ENCODE measurements at places on chromosomes 7 and 10.

DNA sequence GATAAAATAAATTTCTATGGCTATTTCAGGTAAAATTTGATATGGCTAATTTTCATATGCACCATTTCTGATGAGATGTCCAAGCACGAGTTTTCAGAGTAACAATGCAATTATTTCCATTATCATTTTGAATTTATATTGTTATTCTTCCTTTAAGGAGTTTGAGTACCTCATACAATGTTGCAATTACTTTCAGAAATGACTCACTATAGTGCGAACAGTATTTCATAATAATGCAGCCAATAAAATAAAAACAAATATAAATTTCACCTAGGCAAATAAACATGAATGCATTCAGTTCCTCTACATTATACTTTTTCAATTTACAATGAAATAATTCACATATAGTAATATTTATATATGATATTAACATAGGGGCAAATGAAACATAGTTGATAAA is 78.8 kb upstream of the LRRN3 start:
- H3K27ac ChIP-seq = peak overlapping the region; percentile 94
- H3K27me3 ChIP-seq = no peaks in the 10 kb centered on the region
- DNase-seq = no peak
- peaks cover 58% of the 10 kb centered on the region for H3K4me1 ChIP-seq
- H3K4me3 ChIP-seq = peak overlapping the region; percentile 73

DNA sequence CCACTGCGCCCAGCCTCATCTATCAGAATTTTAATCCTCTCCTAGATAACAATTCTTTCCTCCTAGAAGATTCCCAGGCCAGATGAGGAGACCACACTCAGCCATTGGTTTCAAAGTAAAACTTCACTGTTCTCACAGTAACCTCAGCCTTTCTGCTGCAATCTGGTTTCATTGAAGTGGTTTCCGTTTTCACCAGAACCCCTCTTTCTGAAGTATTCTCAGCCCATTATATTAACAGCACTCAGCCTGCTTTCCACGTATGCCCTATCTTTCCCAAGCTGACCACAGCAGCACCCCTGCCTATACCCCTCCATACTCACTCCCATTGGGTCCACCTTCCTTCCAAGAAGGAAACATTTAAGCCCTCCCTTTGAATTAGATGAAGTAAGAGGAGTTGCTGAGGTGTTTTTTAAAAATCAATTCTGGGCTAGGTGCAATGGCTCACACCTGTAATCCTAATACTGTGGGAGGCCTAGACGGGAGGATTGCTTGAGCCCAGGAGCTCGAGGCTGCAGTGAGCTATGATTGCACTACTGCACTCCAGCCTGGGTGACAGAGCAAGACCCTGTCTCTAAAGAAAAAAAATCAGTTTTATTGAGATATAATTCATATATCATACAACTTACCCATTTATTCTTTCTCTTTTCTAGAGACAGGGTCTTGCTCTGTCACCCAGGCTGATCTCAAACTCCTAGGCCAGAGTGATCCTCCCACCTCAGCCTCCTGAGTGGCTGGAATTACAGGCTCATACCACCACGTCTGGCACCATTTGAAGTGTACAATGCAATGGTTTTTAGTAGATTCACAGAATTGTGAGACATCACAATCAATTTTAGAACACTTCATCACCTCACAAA is 11.3 kb downstream of the PLAU start:
- H3K4me1 ChIP-seq = peaks cover 18% of the 10 kb centered on the region
- H3K27me3 ChIP-seq = peaks cover 75% of the 10 kb centered on the region
- no peak overlapping the region for H3K4me3 ChIP-seq

DNA sequence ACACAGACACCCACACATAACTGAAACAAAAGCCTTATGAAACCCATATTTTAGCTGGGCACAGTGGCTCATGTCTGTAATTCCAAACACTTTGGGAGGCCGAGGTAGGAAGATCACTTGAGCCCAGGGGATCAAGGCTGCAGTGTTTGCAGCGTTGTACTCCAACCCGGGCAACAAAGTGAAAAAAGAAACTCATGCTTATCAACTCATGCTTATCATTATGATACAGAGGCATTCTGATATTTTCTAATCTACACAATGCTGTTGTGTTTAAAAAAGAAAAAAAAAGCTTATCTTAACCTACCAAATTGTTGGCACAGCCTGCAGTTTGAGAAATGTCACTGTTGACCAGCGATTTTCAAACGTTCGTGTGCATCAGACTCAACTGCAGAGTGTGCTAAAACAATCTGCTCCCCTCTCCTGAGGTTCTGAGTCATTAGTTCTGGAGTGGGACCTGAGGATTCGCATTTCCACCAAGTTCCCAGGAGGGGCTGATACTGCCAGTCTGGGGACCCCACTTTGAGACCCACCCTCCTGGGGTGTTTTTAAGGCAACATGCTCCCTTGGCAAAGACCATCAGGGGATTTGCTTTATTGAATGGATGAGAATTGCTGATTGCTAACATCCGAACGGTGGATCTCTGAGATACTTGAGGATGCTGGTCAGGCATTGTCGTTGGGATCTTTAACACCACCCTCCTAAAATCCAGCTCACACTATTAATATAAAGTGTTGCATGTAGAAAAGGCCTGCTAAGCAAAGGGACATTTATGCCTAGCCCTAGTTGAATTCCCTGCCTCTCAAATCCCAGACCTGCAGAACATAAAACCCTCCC is 16.2 kb downstream of the CHST3 start:
- no peak for DNase-seq
- H3K4me1 ChIP-seq = peaks cover 11% of the 10 kb centered on the region
- H3K27ac ChIP-seq = no peak overlapping the region
- H3K27me3 ChIP-seq = no peaks in the 10 kb centered on the region

DNA sequence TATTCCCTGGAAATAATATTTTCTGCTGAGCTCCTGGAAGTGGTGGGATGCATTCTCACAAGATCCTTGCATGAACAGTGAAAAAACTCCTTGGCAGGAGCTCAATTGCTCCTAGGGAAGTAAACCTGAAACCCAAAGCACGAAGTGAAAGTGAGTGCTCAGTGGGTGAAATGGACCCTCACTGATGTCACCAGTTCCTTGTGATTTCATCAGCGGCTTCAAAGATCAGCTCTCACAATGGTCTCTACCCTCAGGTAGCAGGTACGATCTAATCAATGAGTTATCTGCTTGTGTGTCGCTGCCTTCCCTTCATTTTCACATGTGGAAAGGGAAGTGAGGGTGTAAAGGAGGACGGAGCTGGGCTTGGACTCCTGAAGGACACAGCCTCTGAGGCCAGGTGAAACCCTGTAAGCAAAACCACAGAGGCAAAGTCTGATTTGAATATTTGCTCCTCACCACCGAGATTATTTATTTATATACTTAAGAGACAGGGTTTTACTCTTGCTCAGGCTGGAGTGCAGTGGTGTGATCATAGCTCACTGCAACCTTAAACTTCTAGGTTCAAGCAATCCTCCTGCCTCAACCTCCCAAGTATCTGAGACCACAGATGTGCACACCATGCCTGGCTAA is 255.4 kb upstream of the LYZL1 start:
- DNase-seq = no peak
- H3K27me3 ChIP-seq = peaks cover 16% of the 10 kb centered on the region
- H3K4me1 ChIP-seq = no peaks in the 10 kb centered on the region

- no peaks in the 10 kb centered on the region for H3K4me1 ChIP-seq
- no peaks in the 10 kb centered on the region for H3K36me3 ChIP-seq
- DNase-seq = no peak
- H3K27ac ChIP-seq = no peak overlapping the region
- no peak overlapping the region for H3K4me3 ChIP-seq
These were observed 211.9 kb upstream of the VSTM2A start for GRCh38 chr7:54330216-54330800.

- no peak overlapping the region for H3K4me3 ChIP-seq
- no peak overlapping the region for H3K27ac ChIP-seq
- no peak for DNase-seq
- no peaks in the 10 kb centered on the region for H3K36me3 ChIP-seq
These were observed 1200.5 kb downstream of the SORCS1 start for GRCh38 chr10:105964009-105964408.

Measured in activated naive CD8-positive, alpha-beta T cell treated with anti-CD3 and anti-CD28 coated beads for 36 hours (primary cell).